ENCODE measurements at places on chromosomes 12 and 14.

GRCh38 chr14:32738206-32738871 is 200.3 kb upstream of the NPAS3 start:
- DNase-seq: no peak

GRCh38 chr14:30252151-30252550 is 306.8 kb upstream of the G2E3 start:
- no peak for DNase-seq

DNA sequence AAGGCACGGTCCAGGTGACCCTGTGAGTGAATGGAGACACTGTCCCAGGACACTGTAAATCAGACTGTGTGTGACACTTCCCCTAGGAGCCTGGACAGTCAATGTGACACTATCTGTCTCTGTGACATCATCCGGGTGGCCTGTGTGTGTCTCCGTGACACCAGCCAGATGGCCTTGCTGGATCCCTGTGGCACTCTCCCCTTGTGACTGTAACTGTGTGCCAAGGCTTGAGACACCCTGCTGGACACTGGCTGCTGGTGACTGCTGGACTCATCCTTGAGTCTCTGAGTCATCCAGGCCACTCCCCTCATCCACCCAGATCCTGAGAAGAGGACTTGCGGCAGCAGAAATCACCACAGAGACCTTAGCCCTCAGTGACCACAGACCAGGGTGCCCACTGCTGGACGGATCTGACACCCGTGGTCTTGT is 51.6 kb downstream of the MVK start:
- DNase-seq: no peak

- no peak for DNase-seq
These were observed 40.4 kb downstream of the KICS2 start for GRCh38 chr12:64181430-64182291.

DNA sequence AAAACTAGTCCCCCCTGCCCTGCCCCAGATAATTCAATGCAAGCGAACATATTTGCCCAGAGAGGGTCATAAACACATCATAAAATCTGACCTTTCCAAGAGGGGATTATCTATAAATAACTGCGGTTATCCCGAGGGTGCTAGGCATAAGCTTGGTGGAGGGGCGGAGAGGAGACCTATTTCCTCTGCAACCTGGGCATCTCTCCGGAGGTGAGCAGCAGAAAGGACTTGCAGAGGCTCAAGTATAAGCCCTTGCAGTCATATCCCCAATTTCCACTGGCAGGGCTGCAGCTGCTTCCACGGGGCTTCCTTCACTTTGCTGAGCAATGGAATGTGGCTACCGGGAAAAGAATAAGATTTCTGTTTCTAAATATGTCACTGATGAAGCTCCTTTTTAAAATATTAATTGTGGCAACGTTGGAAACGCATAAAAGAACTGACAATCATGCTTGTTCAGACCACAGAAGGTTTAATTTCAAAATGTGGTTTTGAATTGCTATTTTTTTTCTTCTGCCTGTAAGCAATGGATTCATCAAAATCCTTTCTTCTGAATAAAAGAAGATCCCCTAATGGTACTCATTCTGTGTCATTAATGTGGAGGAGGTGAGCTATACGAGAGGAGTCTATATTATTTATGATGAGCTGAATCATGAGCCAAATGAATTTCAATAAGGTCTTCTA is 268.9 kb upstream of the ATP2B1 start:
- no peak for DNase-seq

DNA sequence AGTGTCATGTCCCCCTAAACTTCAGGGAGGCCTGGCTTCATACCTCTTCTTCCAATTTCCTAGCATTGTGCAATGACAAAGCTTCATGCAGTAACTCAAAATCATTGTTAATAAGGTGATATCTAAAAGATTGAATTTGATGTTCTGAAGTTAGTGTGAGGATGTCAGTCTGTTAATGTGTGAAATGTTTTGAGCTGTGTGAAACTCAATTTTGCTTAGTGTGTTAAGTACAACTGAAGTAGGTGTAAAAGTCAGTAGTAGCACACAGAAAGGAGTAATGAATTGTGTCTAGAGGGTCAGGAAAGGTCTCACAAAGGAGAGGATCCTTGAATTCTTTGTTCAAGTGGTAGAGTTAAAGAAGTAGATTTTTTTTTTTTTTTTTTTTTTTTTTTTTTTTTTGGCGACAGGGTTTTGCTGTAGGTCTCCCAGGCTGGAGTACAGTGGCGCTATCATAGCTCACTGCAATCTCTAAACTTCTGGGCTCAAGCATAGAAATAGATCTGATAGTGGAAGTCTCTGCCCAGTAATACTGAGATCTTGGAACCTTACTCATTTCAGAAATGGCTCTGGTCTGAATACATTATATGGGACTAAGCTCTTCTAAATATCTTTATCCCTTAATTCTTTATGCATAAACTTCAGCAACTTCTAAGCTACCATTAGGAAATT is 63.9 kb downstream of the FUT8 start:
- DNase-seq: no peak

DNA sequence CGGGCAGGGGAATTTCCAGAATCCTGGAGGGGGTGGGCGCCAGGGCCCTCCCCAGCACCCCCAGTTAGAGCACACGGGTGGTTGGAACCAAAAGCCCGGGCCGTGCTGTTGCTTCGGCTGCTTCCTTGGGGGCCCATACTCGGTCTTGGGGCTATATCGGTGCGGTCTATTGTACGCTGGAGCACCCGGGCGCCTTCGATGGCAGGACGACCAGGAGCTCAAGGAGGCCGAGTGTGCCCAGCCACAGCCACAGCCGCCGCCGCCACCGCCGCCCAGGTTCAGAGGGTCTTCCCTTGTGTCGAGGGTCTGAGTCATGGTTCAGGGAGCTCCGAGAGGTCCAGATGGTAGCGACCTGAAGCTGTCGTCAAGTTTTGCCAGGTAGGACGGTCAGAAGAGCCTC is 548 bp downstream of the CCER1 start:
- DNase-seq: no peak

GRCh38 chr12:58575256-58575655 is 345.0 kb downstream of the LRIG3 start:
- no peak for DNase-seq

- no peak for DNase-seq
These were observed 6.2 kb downstream of the FOXJ2 start for GRCh38 chr12:8038659-8039114.

DNA sequence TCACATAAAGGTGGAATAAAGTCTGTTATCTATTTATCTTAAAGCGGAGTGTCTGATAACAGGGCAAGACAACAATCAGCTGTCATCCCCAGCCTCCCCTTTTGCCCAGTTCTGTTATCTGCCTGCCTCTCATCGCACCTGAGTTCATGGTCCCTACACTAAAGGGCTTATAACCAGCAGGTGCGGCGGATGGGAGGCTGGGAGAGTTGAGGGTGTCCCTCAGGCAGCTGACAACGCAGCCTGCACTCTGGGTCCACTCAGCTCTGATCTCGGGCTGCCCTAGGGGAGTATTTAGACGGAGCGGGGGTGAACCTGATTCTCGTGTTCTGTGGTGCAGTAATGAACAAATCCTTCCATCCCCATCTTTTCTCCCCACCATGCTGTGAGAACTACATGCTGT is 34.0 kb upstream of the JDP2 start:
- no peak for DNase-seq
